ENCODE measurements at places on chromosomes 4 and X. TPM values are rescaled to one million over a fixed set of nuclear protein-coding genes. Genes with fewer than 3 reads are reported as not detected.
A peak's percentile ranks its signal among the peaks of the same experiment; 100 is the strongest.

The MAGEA2B gene
- not detected for total RNA-seq

The TLR1 gene
- 28.9 TPM for total RNA-seq

The FGFBP2 gene
- 129 TPM for total RNA-seq

The RHOH gene
- total RNA-seq = 2.5 TPM

The ZFP92 gene
- total RNA-seq = 0.85 TPM

The TRIM60 gene
- total RNA-seq = not detected

The SMARCA1 gene
- 50.3 TPM for total RNA-seq

The PABPC1L2B gene
- not detected for total RNA-seq

The PRKG2 gene
- 3.2 TPM for total RNA-seq

DNA sequence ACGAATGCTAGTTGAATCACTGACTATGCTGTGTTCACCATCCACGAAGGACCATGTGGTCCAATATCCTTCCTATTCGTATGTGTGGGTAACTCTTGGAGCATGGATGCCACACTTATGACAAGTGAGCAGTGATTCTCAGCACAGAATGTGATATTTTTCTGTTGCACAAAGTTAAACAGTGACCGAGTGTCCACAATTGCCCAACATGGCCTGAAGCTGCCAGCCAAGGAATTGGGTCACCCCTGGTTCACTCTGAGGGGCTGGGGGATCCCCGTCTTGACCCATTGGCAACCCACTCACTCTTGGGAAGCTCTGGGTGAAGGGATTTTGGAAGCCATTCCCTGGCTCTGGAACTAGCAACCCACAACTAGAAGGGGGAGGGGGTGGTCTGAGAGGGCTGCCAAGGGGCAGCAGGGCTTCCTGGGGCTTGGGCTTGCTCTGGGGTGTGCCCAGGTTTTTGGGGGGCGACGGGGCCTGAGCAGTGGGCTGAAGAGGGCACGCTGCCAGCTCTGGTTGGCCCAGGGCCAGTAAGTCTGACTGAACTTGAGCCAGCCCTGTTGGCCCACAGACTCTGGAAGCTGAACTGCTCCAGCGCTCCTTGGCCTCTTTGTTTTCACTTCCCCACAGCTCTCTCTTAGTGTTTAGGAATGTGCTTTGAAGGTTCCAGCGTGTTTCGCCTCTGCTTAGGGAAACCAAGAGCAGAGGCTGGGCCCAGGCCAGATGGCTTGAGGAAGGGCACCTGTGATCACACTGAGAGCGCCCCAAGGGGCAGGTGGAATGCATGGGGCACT, 43.1 kb upstream of the BCOR start:
- peak; percentile 75 for DNase-seq

GRCh38 chr4:154612472-154613414, at the start of gene FGG:
Gene FGG, minus strand, starts transcription at chr4:154612656. Its CDS starts 47 bp downstream, at chr4:154612609.
- DNase-seq = no peak

DNA sequence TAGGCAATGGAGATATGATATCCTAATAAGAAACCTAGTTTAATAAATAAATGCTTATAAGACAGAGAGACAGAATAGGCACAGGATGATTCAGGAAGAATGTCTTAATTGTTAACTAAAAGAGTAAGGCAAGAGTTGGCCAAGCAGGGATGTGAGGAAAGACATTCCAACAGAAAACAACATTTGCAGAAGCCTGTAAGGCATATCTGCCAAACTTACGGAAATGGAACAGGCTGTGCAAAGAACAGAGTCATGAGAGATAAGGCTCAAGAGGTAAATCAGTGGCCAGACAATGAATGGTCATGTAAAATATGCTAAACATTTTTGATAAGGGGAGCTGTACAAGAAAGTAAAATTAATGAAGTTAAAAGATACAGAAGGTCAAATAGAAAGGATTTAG, 134.9 kb downstream of the KCTD8 start:
- no peak for DNase-seq

DNA sequence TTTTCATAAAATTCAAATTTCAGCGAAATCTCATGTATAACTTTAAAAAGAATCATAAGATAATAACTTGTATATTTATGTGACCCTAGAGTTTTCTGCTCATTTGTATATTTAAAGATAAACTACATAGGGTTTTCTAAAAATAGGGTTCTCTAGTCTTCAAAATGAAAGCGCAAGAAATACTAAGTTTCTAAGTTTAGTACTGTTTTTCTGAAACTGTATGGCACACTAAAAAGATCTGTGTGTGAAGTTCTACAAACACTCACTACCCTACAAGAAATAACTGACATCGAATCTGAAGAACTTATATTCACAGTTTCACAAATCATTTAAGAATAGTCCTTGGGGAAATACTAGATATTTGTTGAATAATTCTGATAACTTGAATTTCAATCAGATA, 38.7 kb upstream of the NDST4 start:
- no peak for DNase-seq

- DNase-seq = no peak
Observed at GRCh38 chrX:115017455-115017854, at the start of gene IL13RA2. Gene IL13RA2, minus strand, starts transcription at chrX:115017616. Its CDS starts 347 bp downstream, at chrX:115017269.

- DNase-seq = peak; percentile 55
Observed at GRCh38 chr4:2942037-2942531, 21.1 kb downstream of the NOP14 start.

GRCh38 chrX:4762196-4762595, 1048.7 kb upstream of the PRKX start:
- no peak for DNase-seq

GRCh38 chrX:30800901-30801300, 88.2 kb downstream of the TAB3 start:
- DNase-seq = no peak

DNA sequence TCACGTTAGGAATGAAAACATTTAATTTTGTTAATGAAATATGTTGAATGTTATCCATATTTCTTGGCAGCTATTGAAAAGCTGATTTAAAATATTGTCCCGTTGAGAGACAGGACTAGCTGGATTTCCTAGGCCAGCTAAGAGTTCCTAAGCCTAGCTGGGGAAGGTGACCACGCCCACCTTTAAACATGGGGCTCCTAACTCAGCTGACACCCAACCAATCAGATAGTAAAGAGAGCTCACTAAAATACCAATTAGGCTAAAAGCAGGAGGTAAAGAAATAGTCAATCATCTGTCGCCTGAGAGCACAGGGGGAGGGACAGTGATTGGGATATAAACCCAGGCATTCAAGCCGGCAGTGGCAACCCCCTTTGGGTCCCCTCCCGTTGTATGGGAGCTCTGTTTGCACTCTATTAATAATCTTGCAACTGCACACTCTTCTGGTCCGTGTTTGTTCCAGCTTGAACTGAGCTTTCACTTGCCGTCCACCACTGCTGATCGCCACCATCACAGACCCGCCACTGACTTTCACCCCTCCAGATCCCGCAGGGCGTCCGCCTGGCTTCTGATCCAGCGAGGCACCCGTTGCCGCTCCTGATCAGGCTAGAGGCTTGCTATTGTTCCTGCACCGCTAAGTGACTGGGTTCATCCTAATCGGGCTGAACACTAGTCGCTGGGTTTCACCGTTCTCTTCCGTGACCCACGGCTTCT, 308.9 kb downstream of the GLUD2 start:
- no peak for DNase-seq

GRCh38 chr4:6898763-6899162, 10.9 kb upstream of the TBC1D14 start:
- no peak for DNase-seq

DNA sequence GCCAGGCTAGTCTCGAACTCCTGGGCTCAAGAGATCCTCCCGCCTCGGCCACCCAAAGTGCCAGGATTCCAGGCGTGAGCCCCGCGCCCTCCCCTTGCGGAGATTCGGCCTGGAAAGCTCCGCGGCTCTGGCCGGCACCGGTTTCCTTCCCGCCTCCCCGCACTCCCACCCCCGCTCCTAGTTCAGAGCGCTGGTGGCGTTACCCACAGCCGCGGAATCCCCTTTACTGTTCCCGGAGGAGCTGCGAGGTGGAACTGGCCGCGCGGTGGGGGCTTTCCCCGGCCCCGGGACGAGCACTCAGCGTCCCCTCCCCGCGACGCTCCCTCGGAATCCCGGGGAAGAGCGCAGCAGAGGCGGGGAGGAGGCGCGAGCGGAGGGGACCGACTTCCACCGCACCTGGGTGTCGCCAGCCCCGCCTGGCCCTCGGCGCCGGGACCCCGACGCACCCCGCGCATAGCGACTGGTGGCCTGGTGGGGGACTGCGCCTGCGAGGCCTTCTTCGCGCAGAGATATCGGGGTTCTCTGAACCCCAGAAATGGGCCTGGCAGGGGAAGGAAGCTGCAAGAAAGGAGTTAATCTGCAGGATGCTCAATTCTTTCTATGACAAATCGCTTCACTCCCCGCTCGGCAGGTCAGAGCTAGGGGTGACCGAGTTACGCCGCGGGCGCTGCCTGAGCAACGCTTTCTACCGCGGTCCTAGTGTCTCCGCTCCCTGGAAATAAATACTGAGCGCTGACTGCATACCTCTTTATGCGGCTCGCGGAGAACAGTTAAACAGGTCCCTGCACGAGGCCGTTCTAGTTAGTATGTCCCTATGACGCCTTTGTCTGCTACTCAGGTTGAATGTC, 14.6 kb upstream of the SLC25A4 start:
- no peak for DNase-seq

GRCh38 chrX:121333942-121334341, 286.5 kb downstream of the GLUD2 start:
- DNase-seq = no peak

DNA sequence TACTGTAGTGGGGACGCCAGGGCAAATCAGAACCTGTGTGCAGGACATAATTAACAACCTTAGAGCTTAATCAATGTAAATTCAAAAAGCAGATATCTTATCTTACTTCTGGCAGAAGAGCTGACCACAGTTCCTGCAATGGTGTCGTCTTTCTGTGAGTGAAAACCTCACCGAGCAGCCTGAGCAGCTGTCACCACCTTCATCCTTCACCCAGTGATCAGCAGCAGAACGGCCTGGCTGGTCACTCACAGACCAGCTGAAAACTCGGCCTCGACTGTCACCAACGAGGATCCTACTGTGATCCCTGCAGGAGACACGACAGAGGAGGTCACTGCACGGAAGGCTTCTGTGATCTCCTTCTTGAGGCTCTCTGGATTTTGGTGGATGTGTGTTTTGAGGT, 94.2 kb downstream of the CDS1 start:
- DNase-seq = no peak

DNA sequence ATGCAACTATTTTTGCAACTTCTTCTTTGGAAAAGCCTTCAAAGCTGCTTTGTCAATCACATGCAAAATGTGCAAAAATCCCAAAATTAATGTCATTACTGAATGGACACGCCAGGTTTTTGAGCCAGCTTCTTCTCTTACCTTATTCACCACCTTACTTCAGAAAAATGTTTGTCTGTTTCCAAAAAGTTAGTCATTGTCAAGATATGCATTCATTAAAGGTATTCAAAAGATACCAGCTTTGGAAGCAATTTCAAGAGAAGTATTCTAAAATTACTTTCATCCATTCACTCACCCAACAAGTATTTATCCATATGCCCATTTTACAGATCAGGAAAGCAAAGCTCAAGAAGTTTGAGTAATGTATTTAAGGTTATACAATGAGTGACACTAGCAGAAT, 2.3 kb upstream of the SEPSECS start:
- no peak for DNase-seq

DNA sequence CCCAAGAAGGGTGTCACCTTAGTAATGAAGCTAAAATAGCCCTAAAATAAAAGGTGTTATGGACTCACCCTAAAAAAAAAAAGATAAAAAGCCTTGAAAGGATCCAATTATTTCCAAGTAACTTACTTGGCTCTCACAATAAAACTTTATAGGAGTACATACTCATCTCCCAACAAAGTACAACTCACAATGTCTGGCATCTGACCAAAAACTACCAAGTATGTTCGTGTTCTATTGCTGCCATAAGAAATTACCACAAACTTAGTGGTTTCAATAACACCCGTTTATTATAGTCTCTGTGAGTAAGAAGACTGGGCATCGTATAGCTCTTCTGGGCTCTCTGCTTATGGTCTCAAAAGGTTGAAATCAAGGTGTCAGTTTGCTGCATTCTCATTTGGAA, 51.0 kb downstream of the BEX1 start:
- DNase-seq = no peak

- no peak for DNase-seq
Observed at GRCh38 chr4:16682975-16683374, 215.5 kb downstream of the LDB2 start.

- no peak for DNase-seq
Observed at GRCh38 chr4:47624031-47624441, 139.0 kb downstream of the ATP10D start.

GRCh38 chr4:139556071-139556723, at the start of gene SETD7:
Gene SETD7, minus strand, starts transcription at chr4:139556219. Its CDS starts 82 bp downstream, at chr4:139556137.
- peak; percentile 88 for DNase-seq

- no peak for DNase-seq
Observed at GRCh38 chr4:151175233-151175632, 75.8 kb downstream of the RPS3A start.

DNA sequence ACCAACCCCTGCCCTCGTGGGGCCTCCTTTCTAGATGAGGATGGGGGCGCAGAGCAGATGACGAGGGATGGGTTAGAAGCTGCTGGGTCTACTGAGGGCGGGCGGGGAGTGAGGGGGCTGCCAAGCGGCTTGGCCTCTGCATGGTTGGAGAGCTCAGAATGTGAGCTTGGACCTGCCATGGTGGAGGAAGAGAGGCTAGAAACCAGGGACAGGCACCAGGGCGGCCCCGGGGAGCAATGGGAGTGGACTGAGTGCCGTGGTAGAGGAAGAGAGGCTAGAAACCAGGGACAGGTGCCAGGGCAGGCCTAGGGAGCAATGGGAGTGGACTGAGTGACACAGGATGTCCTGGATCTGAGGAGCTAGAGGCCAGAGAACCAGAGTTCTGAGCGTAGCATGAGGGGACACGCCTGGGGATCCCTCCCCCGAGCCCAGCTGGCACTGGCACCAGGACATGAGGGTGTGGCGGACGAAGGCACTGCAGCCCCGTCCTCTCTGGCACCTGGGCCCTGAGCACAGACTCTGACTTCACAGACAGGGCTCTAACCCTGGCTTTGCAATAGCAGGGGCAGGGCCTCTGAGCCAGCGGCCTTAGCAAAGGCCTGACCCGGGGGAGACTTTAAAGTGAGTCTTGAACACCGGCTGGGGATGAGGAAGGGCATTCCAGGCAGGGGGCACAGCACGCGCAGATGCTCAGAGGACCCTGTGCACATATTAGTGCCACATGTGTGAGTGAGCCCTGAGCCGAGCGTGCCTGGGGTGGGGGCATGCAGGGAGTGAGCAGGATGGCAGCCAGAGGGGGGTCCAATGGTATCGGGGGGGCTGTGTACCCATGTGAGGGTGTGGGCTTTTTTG, 214.0 kb upstream of the PSAPL1 start:
- DNase-seq = no peak

- DNase-seq = no peak
Observed at GRCh38 chr4:152640058-152640921, 39.5 kb downstream of the TMEM154 start.

GRCh38 chr4:8439168-8439567, 1.4 kb downstream of the ACOX3 start:
- no peak for DNase-seq
